Muscle of leg (tissue), 16 donors: ENCODE measurements at places on chromosomes 1 and 21.

GRCh38 chr1:207831517-207832327 is 79.2 kb downstream of the CD34 start:
- DNase-seq, result no peak

DNA sequence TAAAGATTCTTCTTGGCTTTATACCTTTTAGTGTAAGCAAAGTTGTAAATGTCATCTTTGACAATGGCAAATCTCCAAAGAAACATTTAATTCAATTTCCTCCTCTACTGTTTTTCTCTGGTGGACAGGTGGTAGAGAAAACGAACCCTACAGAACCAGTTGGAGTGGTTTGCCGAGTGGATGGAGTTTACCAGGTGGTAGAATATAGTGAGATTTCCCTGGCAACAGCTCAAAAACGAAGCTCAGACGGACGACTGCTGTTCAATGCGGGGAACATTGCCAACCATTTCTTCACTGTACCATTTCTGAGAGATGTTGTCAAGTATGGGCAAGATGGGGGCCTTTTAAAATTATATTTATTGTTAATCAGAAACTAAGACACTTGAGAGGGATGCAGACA is 25.8 kb downstream of the UAP1 start:
- DNase-seq, result no peak

- no peak for DNase-seq
These were observed 2.8 kb downstream of the GALNT2 start for GRCh38 chr1:230069796-230070195.

DNA sequence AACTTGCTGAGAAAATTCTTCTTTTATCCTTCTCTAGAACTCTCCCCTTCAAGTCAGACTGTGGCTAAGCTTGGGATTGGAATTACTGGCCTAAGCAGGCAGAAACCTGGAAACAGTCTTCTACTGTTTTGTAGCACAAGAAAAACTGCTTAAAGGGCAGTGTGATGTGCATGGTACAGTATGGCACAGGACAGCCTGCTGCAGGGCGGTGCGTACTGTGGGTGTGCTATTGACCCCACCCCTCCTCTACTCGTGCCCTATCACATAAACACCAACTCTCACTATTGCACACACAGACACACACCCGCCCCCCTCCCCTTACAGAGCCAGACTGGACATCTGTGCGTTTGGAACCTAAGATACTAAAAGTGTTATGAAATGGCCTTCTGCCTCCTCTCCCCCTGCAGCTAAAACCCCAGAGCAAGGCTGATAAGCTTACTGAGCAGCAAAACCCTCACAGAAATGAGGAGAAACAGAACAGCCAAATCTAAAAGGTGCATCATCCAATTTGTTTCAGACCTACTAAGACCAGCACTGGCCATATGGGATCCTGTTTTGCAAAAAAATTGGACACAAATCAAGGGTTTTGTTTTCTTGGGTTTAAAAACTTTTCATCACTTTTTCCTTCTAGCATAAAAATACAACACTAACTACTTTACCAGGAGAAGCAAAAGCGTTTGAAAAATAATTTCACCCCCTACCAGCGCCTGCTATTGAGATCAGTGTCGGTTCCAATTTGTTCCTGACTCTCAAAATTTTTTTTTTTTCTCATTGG is 355.8 kb upstream of the LYPLAL1 start:
- DNase-seq, result peak; percentile 89

DNA sequence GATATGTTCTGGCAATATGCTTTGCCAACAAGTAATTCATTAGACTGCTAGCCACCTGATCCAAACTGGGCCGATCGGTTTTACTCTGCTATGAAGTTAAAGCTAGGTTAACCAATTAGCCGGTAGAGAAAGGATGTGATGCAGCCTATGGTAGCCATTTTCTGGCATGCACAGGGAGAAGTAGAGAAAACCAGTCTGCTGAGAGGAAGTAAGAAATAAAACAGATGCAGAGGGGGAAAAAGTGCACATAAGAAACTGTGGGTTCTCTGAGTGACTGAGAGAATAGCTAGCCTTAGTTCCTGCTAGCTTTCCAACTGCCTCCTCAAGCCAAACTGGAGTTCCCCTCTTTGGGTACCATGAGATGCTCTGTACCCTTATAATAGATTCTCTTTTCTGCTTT is 52.8 kb downstream of the ARID4B start:
- DNase-seq, result peak; percentile 35
